Posterior cingulate gyrus (tissue), 11 donors: ENCODE measurements at places on chromosomes 16 and 17.

GRCh38 chr16:19696328-19696727 is 21.7 kb downstream of the KNOP1 start:
- DNase-seq = no peak

- no peak for DNase-seq
These were observed 57.8 kb upstream of the CIBAR2 start for GRCh38 chr16:85170066-85170491.

GRCh38 chr16:62966626-62967025 is 930.4 kb upstream of the CDH8 start:
- no peak for DNase-seq

DNA sequence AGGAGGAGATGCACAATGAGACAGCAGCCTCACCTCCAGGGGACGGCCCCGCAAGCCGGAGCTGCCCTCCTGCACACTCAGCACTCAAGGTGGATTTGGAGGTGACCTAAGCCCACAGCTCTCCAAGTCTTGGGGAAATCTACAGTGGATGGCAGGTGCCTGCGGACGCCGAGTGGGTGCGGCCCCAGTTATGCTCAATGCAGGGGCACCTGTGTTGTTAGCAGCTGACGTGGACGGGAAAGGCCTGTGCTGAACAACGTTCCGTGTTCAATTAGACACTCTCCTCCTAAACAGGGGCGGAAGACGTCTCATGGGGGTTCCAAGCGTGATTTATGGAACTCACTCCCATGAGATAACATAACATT is 22.0 kb upstream of the METRNL start:
- peak; percentile 21 for DNase-seq

DNA sequence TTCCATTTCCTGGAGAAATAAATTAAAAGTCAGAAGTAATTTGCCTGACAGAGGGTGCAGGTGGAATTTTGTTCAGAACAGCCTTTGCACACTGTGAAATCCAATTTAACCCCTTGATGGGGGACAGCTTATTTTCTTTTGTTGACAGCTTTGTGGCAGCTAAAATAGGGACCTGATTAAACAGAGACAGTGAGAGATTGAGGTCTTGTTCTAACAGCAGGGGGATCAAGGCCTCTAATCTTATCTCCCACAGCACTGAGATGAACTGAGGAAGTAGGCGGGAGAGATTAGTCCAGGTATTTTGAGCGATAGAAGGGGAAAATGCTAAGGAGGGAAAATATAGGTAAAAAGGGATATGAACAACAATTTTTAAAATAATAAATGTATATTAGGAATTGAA is 1491.4 kb upstream of the GOT2 start:
- no peak for DNase-seq

DNA sequence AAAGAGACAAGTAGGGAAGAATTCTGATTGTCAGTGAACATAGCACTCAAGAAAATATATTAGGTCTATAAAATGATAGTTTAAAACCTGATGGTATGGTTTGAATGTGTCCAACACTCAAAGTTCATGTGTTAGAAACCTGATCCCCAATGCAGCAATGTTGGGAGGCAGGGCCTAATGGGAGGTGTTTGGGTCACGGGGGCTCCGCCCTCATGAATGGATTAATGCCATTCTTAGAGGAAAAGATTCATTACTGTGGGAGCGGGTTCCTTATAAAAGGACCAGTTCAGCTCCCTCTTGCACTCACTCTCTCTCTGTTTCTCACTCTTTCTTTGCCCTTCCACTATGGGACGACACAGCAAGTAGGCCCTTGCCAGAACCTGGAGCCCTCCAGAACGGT is 41.5 kb upstream of the SLC47A1 start:
- no peak for DNase-seq

DNA sequence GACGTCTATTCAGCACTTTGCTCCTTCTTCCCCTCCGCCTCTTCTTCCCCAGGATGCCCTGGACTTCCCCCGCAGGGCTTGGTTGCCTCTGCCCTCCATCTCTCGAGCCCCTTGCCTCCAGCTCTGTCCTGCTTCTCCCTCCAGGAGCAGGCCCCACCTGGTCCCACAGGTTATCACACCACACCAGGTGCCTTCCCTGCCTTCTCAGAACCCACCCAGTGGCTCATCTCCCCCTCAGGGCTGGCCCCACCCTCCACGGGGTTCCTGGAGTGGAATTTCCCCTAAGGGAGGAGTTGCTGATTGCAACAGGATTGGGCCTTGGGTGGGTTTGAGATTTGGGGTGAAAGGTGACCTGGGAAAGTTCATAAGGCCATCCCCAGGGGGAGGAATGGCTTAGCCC is 49.0 kb upstream of the TAC4 start:
- DNase-seq = no peak

- DNase-seq = peak; percentile 45
These were observed 31.7 kb downstream of the DRC3 start for GRCh38 chr17:18004345-18004744.

DNA sequence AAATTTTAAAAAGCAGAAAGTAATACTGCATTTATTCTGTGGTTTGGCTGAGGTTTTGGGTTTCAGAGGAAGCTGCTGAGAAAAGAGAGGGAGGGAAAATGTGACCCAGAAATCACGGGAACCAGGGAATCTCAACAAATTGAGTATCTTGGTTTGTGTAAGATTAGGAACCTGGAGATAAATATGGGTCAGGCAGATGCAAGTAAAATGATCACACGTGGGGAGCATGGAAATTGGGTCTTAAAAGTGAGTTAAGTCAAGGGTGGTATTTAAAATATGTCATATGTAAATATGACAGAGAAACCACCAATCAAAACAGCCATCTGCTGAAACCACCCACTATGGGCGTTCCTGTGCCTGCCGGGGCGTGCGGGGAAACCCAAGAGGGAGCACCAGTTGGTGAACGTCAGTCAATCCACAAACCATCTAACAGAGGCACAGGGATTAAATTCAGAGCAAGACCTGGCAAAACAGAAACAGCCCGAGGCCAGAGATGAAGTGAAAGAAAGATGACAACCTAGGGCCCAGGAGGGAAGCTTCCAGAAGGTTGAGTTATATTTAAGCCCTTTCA is 33.4 kb downstream of the CDH13 start:
- no peak for DNase-seq

DNA sequence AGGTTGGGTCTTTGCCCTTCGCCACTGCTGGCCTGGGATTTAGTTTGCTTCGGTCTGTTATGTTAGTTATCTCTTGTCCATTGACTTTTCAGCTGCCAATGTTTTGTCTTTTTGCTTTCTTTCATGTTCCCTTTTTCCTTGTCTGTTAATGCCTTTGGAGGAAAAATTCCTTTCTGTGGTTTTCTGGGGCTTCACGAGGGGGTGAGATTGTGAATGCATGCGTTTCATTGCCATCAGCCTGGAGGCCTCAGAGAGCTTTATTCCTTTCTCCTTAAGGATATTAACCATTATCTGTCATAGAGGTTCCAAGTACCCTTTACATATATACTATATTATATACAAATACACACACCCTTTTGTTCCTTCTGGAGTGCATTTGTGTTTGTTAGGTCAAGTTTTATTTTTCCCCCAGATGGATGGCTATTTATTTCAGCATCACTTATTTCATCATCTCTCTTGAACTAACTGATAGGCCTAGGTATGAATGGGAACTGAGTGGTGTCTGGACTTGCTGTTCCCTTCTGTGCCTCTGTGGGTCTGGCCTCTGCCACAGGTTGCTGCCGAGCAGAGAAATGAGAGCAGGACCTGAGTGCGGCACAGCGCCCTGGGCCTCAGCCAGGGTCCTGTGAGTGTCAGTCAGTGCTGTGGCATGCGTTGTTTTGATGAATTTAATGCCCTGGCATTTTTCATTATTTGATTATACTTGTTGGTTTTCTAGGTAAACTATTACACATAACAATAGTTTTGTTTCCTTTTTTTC is 193.4 kb downstream of the LGALS9B start:
- DNase-seq = no peak

- no peak for DNase-seq
These were observed 19.8 kb downstream of the MAPT start for GRCh38 chr17:45914047-45914717.

DNA sequence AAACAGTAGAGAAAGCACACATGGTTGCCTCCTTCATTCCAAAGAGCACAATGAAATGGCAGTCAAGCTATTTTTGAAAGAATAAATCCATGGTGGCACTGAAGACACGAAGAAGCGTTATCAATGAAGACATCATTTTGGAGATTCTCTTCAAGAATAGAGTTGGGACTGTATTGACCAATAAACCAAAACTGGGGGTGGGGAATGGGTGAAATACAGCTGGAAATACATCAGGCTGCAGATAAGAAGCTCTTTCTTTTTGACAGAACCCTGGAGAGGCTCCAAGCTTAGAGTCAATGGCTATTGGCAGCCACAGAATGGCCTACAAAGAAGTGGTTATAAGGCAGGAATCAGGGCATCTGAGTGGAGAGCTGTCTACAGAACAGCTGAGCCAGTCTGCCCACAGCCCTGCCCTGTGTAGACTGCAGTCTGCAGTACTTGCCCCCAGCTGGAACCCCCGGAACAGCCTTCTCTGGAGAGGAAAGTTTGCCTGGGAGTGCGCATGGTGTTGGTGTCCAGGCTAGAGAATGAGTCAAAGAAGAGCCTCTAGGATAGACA is 100.4 kb downstream of the STX8 start:
- DNase-seq = peak; percentile 40

DNA sequence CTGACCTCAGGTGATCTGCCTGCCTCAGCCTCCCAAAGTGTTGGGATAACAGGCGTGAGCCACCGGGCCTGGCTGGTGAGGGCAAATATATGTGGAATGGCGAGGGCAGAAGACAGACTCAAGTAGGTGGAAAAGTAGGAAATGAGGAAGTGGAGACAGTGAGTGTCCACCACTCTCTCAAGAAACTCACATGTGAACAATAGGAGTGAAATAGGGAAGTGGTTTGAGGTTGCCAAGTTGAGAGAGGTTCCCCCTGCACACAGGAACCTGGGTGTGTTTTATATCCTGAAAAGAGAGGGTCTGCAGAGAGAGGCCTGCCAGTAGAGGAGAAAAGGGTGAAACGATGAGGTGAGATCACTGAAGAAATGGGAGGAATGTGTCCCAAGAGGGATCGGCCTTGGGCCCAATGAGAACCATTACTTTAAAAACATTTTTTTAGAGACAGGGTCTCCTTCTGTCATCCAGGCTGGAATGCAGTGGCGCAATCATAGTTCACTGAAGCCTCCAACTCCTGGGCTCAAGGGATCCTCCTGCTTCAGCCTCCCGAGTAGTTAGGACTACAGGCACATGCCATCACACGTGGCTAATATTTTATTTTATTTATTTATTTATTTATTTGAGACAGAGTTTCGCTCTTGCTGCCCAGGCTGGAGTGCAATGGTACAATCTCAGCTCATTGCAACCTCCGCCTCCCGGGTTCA is 17.1 kb upstream of the CORO1A start:
- DNase-seq = no peak

DNA sequence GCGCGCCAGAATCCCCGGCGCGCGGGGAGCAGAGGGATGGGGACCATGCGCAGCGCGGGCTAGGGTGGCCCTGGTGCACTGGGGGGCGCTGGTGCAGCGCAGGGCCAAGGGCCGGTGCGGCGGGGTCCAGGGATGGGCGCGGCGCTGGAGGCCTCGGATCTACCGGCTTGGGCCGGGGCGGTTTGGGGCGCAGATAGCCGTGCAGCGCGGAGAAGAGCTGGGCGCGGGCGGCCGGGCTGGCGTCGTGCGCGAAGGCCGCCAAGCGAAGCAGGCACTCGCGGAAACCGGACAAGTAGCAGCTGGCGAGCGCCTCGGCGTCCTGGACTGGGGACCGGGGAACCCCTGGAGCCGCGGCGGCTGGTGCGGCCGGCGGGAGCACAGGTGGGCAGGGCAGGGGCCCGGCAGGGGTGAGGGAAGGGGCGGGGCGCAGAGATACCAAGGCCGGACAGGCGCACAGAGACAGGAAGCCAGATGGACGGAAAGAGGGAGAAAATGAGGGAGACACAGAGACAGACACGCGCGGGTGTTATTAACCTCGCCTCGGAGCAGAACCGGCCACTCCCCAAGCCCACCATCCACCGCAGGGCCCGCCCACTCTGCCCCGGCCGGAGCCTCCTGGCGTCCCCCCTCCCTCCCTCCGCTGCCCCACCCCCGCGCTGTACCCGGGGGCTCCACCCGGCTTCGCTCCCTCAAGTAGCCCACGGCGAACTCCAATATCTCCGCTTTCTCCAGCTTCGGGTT is 2.1 kb downstream of the HES7 start:
- peak; percentile 93 for DNase-seq
